ENCODE measurements at places on chromosomes 2 and 18.

DNA sequence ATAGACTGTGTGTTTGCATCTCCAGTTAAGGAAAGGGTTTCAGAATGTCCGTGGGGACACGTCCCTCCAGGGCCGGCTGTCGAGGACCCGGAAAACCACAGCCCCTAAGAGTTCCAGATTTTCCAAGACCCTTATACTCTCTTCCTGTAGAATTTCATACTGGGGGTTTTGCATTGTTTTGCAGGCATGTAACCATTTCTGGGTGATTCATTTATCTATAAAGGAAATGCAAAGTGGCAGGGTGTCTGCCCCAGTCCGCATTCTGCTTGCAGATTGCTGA lies 8.5 kb downstream of the SP9 start:
- DNase-seq: no peak

DNA sequence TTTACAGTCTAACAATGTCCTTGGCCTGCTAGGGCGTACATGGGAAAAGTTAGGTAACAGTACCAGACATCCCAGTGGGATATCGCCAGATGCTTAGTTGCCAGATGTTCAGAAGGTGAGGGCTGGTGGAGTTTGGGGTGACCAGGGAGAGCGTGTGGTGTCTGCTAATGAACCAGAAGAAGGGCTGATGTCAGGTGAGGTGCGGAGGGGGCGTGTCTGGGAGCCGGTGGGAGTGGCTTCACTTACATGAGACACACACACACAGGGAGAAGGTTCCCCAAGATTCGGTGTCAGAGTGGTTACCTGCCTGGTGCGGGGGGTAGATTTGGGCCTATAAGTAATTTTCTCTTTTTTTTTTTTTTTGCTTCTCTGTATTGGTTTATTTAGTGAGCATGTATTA lies 12.2 kb downstream of the RAB31 start:
- no peak for DNase-seq

GRCh38 chr2:134120406-134120732 lies 133.5 kb upstream of the MGAT5 start:
- no peak for DNase-seq

DNA sequence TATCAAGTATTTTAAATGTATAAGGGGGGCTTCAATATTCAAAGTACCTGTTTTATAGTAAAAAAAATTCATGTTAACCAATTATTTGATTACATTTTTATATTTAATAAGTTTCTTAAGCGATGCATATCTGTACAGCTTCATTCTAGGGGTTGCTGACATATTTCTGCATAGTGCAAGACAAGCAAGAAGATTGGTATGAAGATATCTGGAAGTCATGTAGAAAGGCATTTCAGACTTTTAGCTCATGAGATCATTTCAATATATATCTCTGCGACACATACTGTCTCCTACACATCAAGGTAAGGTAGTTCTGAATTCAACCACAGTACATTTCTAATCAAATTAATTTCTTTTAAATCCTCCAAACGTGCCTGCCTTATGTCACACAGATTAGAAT lies 73.1 kb downstream of the MEMO1 start:
- DNase-seq: no peak

DNA sequence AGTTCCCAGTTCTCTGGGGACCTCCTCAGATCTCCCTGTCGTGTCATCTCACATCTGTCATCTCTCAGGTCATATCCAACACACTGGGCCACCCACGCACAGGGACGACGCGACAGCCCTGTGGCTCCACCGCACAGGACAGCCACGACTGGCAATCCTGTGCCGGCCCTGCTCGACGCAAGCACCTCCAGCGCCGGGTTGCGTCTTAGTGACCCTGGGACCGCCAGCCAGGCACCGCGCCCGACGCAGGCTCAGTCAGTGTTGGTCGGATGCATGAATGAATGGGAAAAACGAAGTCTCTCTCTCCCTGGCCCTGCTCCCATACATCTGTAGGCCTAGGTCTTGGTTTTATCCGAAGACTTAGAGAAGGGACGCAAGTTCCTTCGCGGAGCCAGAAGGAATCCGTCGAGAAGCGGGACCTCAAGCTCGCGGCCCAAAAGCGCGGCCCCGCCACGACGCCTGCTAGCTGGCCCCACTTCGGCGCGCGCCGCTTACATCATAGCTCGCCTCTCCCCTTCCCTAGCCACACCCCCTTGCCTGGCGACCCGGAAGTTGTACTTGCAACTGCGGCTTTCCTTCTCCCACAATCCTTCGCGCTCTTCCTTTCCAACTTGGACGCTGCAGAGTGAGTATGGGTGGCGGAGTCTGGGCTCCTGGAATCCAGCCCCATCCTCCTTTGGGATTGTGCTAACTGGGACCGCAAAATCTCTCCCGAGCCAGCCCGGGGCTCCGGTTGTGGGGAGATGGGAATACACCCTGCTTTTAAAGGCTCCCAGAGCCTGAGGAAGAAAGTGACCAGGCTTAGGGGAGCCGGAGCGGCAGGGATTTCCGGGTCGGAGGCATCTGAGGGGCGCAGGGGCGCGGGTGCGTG lies at the start of gene RPL31:
Gene RPL31 (plus strand): TSS at position 599 of the 871 bp plus-strand sequence. CDS start 413 bp downstream, outside the sequence.
- peak; percentile 98 for DNase-seq

DNA sequence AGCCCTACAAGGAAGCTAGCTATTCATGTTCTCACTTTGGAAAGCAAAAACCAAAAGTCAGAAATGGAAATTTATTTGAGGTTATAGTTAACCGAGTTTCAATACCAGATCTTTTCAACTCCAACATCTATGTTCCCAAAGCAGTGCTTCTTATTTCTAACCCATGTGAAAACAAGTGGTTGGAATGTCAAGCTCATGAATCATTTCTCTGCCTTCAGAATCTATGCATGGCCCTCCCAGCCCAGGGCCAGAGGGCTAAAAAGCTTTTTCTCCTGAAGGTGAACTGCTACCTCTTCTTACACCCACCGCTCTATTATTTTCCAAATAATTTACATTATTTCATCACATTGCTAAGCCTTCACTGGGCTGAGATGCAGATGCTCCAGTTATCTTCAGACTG lies 158.4 kb downstream of the SP3 start:
- no peak for DNase-seq

DNA sequence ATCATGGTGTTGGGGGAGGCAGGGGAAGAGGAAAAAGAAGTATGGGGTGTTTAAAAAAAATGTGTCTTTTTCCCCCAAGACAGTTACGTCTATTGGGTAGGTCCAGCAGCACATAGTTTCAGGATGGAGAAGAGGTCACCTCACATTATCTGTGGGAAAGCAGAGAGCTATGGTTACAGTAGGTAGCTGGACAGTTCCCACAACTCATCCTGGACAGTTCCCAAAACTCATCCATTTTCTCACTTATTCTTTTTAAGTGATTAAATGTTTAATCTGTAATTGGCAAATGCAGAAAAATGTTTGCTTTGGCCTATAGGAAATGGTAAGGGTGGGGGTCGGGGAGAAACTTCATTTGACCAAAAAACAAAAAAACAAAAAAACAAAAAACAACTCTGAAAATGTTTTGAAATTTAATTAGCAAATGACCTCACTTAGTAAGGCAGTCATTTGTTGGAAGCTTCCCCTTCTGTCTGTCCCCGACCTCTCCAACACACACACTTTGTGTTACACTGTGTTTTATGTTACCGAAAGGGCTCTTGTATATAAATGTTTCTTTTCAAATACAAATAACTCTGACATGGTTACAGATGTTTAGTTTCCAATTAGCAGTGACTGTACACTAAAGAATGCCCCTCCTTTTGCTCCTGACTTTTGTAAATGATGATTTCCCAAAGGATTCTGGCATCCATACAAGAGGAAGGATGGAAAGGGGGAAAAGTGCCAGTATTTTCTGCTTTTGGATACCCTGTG lies 173.3 kb upstream of the ZFP36L2 start:
- DNase-seq: no peak

DNA sequence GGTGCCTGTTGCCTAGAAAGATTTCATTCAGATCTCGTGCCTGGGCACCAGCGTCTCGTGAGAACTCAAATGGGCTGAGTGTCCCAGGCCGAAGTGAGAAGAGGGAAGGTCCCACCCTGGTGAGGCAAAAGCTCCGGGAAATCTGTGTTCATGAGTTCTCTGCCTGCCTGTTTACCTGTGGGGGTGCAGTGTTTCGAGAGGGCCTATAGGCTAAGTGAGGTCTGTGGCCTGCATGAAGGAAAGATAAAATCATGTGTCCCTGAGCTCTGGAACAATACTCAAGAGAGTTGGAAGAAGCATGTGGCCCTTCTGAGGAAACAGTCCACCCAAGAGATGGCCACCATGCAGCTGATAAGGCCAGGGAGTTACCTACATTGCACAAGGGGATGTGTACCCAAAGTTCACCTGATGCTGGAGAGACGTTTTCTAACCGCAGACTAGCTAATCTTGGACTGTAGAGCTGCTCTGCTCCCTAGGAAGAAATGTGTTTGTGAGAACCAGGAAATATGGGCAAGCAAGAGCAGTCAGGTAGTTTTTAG lies 63.5 kb upstream of the ST3GAL5 start:
- DNase-seq: no peak

GRCh38 chr2:197086500-197086899 lies 160.0 kb upstream of the PGAP1 start:
- DNase-seq: no peak

- no peak for DNase-seq
These were observed 79.1 kb downstream of the AP1S3 start for GRCh38 chr2:223758131-223758840.

DNA sequence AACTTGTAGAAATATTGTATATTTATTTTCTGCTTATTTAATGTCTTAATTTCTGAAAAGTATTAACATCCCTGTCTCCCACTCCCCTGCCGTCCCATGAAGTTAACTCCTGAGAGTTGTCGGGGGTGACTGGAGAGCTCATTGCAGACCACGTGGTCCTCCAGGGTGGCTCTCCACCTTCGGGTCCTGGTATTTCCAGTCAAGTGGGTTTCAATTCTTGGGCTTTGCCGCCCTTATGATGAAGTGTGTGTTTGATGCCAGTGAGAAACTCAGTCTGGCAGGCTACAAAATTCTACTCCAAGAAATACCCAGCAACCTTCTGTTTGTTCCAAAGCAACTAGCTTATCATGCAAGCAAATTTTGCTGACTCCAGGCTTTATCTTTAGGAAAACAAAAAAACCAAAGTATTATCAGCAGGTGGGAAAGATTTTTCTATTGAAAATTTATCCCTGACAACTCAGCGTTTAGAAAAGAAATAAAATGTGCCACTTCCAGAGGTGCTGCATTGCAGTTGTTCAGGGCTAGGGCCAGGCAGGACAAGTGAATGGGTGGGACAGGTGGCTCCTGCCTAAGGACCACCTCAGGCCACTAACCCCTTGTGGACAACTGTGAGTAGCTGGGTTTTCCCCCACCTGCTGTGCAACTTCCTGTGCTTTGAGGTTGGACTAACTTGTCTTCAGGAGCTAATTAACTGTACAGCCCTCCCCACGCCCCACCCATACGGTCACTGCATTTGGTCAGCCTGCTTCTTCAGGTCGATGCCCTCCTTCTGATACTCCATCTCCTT lies 46.6 kb downstream of the BCL2L11 start:
- no peak for DNase-seq

- DNase-seq: no peak
These were observed 128.1 kb downstream of the BIRC6 start for GRCh38 chr2:32484937-32485336.

DNA sequence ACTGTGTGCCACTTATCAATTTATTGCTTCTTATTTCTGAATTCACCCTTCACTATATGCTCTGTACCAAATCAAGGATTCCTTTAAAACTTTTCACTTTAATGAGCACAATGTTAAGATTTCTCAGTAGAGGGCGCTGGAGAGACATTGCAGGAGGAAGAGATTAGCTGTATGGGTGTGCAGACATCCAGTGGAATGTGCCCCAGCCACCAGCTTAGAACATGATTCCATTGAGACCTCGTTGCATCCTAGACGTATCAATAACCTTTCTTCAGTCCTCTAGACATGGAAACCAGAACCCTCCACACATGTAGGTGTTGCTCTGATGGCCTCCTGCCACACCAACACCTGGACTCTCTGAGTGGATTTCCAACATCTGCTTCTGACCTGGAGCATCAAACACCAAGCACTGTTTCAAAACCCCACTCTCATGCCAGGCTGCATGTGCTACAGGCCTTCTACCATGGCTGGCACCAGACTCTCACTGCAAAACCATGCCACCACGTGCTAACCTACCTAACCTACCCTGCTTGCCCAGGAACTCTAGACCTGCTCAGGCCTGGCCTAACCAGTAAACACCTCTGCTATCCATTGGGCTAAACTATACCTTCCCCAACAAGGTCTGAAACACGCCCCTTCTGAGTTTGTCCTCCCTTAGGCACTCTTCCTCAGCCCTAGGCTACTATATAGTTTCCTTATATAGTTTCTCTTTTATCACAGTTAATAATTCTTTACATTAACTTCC lies 633.2 kb upstream of the PKDCC start:
- peak; percentile 64 for DNase-seq

- DNase-seq: no peak
These were observed 16.2 kb upstream of the CLASP1 start for GRCh38 chr2:121665504-121665903.

- DNase-seq: no peak
These were observed 56.8 kb downstream of the ZC3H6 start for GRCh38 chr2:112332123-112332696.

DNA sequence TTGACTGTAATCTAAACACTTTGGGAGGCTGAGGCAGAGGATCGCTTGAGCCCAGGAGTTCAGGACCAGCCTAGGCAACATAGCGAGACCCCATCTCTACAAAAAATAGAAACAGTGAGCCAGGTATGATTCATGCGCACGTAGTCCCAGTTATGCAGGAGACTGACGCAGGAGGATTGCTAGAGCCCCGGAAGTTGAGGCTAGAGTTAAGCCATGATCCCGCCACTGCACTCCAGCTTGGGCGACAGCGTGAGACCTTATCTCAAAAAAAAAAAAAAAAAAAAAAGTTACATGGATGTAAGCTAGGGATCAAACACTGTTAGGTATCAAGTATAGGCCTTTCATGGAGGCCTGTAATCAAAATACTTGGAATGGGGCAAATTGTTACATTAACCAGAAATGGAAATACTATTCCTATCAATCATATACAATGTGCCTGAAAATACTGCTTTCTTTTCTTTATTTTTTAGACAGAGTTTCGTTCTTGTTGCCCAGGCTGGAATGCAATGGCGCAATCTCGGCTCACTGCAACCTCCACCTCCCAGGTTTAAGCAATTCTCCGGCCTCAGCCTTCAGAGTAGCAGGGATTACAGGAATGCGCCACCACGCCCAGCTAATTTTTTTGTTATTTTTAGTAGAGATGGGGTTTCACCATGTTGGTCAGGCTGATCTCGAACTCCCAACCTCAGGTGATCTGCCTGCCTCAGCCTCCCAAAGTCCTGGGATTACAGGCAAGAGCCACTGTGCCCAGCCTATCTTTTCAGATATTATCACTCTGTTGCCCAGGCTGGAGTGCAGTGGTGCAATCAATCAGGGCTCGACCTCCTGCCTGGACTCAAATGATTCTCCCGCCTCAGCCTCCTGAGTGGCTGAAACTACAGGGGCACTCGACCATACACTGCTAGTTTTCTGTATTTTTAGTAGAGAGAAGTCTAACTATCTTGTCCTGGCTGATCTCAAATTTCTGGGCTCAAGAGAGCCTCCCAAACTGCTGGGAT lies 27.2 kb downstream of the XPO1 start:
- DNase-seq: peak; percentile 56

DNA sequence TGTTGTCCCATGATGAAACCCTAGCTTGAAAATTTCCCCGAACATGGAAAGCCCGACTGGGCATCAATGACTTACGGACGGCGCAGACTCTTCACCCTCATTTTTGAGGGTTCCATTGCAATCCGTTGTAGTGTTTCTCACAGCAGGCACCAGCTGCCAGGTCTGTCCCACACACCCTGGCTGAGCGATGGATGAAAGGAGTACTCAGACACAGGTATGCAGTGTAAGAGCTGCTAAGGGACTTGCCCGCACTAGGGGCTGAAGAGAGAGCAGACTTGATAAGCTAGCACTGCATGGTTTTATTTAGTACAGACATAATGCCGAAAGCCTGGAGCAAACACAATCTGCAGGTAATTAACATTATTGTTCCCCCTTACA lies 15.8 kb downstream of the DYNAP start:
- no peak for DNase-seq

- DNase-seq: no peak
These were observed 279.7 kb downstream of the MBD5 start for GRCh38 chr2:148300544-148300943.

All from Caco-2 (cell line).